ENCODE measurements at places on chromosomes 5 and 9.

- no peak for DNase-seq
These were observed 58.4 kb upstream of the ALDH1A1 start for GRCh38 chr9:73011181-73011750.

- no peak for DNase-seq
These were observed 42.9 kb downstream of the LAMC3 start for GRCh38 chr9:131051592-131052517.

- no peak for DNase-seq
These were observed 18.7 kb upstream of the WDR38 start for GRCh38 chr9:124834591-124834990.

DNA sequence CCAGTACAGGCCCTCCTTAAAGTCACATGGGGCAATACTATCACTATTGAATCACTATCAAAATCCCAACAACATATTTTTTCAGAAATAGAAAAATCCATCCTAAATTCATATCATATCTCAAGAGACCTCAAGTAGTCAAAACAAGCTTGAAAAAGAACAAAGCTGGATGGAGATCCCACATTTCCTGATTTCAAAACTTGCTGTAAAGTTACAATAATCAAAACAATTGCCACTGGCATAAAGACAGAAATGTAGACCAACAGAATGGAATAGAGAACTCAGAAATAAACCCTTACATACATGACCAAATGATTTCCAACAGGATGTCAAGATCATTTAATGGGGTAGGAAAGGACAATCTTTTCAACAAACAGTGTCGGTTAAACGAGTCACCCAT is 41.3 kb upstream of the CDKN2AIPNL start:
- DNase-seq = no peak
